ENCODE measurements at places on chromosomes 5 and 9. TPM values are rescaled to one million over a fixed set of nuclear protein-coding genes. Genes with fewer than 3 reads are reported as not detected.

Gene MYMK
- not detected for polyA plus RNA-seq

Gene CDHR2
- not detected for polyA plus RNA-seq

Gene CTSL
- polyA plus RNA-seq = 224 TPM

Gene PTGER4
- 6.2 TPM for polyA plus RNA-seq

Gene TTC23L
- 0.21 TPM for polyA plus RNA-seq

Gene BRINP1
- not detected for polyA plus RNA-seq

Gene IFNA1
- polyA plus RNA-seq = not detected

Gene PKD2L2
- not detected for polyA plus RNA-seq

Gene MED7
- polyA plus RNA-seq = 16.4 TPM

Gene SARDH
- 2.2 TPM for polyA plus RNA-seq

Gene PCDHGA9
- 6.4 TPM for polyA plus RNA-seq

Gene ASPN
- polyA plus RNA-seq = 1.1 TPM

Gene ARL14EPL
- 0.05 TPM for polyA plus RNA-seq

Gene VCAN
- 171 TPM for polyA plus RNA-seq

Gene CDH9
- not detected for polyA plus RNA-seq

Gene C9
- 0.02 TPM for polyA plus RNA-seq

Gene OBP2B
- polyA plus RNA-seq = not detected

Gene PDE6A
- not detected for polyA plus RNA-seq

Gene SPINK5
- polyA plus RNA-seq = not detected

Gene CCNI2
- polyA plus RNA-seq = not detected

Gene THBS4
- 1.2 TPM for polyA plus RNA-seq

Gene HAPLN1
- polyA plus RNA-seq = not detected

Gene C9orf50
- polyA plus RNA-seq = 0.26 TPM

Gene MYOZ3
- 0.51 TPM for polyA plus RNA-seq

Gene SLC2A8
- 5.4 TPM for polyA plus RNA-seq

Gene SVEP1
- polyA plus RNA-seq = 34.8 TPM

Gene ARSI
- 11.3 TPM for polyA plus RNA-seq

Gene NPR3
- polyA plus RNA-seq = 4.0 TPM
